Left ventricle myocardium superior (tissue), 1 donor: ENCODE measurements at places on chromosomes 5 and 9. TPM values are rescaled to one million over a fixed set of nuclear protein-coding genes. Genes with fewer than 3 reads are reported as not detected.

DNA sequence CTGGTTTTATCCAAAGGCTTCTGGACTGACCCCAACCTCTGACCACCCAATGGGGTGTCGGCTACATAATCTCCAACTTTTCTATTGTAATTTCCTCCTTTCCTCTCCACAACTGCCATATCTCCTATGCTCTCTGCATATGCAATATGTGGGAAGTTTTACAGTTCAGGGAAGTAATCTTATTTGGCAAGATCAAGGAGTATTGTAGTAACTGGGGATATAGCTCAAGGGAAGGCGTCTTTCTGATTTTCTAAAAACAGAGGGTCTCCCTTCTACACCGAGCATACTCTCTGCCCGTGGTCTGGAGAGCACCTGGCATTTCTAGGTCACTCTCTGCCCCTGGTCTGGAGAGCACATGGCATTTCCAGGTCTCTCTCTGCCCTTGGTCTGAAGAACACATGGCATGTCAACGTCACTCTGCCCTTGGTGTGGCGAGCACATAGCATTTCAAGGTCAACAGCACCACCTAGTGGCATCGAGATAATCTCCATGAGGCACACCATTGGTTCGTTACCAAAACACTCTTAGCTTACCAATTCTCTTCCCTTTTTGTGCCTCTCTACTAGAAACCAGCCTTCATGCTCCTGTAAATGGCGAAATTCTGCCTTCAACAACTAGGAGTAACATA is 616.4 kb upstream of the NUDT12 start:
- no peak for DNase-seq

- DNase-seq, result peak; percentile 21
These were observed 7.8 kb upstream of the RXRA start for GRCh38 chr9:134318481-134318891.

The MCIDAS gene
- not detected for total RNA-seq

GRCh38 chr5:17276445-17276844 is 59.0 kb downstream of the BASP1 start:
- no peak for DNase-seq

The ALDOB gene
- 0.35 TPM for total RNA-seq

The AJM1 gene
- total RNA-seq, result 9.1 TPM

DNA sequence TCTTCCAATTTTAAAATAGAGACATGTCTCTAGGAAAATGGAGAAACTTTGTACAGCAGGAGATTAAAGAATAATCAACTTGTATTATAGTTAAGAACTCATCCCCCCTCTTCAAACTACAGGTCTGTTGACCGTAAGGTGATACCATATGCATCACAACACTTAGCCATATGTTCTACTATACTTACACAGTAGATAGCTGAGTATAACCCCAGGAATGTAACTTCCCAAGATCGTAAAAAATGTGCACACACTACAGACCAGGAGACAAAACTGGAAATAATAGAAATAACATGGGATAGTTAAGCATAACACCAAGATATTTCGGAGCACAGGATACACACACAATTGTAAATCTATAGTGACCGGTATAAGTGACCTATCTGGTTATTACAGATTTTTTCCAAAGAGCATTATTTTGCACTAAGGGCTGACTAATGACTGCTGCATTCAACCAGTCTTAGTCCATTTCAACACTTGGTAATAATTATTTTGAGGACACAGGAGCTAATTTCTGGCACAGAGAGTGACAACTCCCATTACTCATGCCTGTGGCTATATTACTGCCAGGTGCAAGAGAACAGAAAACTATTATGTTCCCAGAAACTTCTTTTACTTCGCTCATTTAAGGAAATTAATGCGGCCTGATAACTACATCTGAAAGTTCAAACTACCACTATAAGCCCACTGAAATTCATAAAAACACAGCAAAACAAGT is 15.4 kb upstream of the ZNF622 start:
- no peak for DNase-seq

The CNTNAP3 gene
- total RNA-seq, result 5.7 TPM

GRCh38 chr9:133842174-133842573 is 104.0 kb upstream of the SARDH start:
- peak; percentile 27 for DNase-seq

GRCh38 chr5:91283899-91284298 is 99.2 kb downstream of the ARRDC3 start:
- no peak for DNase-seq

GRCh38 chr9:36632892-36633291 is 60.2 kb downstream of the MELK start:
- DNase-seq, result no peak

DNA sequence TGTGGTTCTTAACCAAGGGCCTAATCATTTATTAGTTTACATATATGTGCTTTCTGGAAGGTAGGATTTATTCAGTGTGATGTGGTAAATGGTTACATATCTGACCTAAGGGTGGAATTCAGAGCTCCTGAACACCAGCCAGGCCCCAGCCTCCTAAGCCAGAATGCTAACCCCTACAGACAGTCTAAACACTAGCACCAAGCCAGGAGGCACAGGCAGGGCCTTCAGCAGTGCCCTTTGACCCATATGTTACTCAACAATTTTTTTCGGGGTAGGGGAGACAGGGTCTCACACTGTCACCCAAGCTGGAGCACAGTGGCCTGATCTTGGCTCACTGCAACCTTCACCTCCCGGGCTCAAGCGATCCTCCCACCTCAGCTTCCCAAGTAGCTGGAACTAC is 40.3 kb downstream of the PRKACG start:
- DNase-seq, result peak; percentile 50

DNA sequence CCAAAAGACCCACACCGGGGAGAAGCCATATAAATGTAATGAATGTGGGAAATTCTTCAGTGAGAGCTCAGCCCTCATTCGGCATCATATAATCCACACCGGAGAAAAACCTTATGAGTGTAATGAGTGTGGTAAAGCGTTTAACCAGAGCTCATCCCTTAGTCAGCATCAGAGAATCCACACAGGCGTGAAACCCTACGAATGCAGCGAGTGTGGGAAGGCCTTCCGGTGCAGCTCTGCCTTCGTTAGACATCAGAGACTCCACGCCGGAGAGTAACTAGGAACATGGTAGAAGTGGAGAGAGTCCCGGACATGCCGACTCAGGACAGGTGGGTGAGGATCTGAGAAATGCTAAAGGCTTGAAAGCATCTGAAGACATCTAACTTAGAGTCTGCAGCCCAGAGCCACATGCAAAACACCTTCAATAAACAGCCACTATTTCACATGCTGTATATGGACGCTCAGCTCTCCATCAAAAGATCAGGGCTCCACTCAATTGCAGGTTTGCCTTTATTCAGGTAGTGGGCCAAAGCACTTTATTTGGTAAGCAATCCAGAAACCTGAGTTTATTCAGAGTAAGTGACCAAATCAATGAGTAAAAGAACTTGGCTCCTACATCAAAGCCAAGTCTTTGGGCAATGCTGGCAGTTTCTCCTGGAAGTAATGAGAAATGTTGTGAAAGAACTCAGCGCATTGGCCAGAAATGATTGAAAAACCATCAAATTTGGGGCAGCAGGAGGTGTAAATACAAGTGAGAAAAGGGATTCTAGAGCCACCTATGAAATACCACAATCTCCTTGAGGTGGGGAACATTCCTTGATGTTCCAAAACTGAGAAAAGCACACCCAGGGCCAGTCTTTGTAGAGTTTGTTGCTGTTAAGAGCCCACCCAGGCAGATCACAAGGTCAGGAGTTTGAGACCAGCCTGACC is 6.0 kb downstream of the RPL12 start:
- no peak for DNase-seq

GRCh38 chr5:156427315-156427714 is 100.4 kb downstream of the SGCD start:
- DNase-seq, result no peak

GRCh38 chr5:65919773-65920172 is 6.6 kb upstream of the ERBIN start:
- no peak for DNase-seq

- no peak for DNase-seq
These were observed 55.2 kb upstream of the FYB1 start for GRCh38 chr5:39274398-39275085.

GRCh38 chr5:150780187-150780692 is 1.7 kb downstream of the SMIM3 start:
- DNase-seq, result peak; percentile 51

The KCNV2 gene
- not detected for total RNA-seq

The CDKN2B-AS1 gene
- 0.17 TPM for total RNA-seq

The NEURL1B gene
- 32.0 TPM for total RNA-seq

The SLCO6A1 gene
- not detected for total RNA-seq

DNA sequence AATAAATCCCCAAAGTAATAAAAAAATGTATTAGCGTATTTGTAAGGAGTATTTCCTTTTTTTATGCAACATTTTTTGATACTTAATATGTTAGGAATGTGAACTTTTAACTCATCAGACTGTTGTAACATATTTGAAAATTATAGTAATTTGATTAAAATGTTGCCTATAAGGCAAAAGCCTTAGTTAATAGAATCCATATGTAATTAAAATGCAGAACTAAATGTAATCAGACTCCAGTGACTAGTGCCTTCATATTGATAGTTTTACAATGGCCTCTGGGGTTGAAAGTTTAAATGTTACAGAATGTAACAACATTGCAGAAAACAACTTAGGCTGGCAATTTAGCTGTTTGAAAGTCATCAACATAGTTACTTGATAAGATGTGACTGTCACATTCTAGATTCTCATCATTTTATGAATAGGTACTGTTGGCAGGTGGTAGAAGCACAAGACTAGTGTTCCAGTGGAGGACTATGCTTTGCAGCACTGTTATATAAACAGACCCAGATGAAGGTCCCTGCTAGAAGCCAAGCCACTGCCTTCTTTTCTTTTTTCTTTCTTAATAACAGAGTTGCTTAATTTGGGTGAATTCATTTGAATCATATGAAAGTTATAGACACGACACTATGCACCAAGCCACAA is 382.9 kb downstream of the CCDC171 start:
- no peak for DNase-seq

GRCh38 chr5:170783498-170784247 is at the start of gene GABRP:
GABRP (plus strand) TSS chr5:170783725; CDS start chr5:170788616, 4,891 bp downstream.
- no peak for DNase-seq

GRCh38 chr9:136930014-136930413 is 14.5 kb downstream of the FBXW5 start:
- no peak for DNase-seq

The KIF12 gene
- not detected for total RNA-seq

DNA sequence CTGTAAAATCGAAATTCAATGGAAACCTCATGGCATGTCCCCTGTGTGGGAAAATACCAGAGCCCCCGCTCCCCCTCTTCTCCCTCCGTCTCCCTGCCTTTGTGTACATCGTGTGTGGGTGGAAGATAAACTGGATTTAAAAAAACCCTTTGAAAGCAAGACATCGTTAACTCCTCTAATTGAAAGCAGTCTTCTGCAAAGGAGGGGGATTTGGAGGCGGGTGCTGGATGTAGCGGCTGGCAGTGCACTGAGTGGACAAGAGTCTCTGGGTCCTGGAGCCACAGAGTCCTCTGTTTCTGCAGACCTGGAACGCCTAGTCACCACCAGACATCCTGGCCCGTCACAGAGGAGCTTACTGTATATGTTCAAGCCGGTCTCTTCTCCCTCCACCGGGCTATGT is 169.4 kb downstream of the PAPPA start:
- no peak for DNase-seq

The LPCAT1 gene
- 13.4 TPM for total RNA-seq

The ADAMTS6 gene
- total RNA-seq, result 1.4 TPM

DNA sequence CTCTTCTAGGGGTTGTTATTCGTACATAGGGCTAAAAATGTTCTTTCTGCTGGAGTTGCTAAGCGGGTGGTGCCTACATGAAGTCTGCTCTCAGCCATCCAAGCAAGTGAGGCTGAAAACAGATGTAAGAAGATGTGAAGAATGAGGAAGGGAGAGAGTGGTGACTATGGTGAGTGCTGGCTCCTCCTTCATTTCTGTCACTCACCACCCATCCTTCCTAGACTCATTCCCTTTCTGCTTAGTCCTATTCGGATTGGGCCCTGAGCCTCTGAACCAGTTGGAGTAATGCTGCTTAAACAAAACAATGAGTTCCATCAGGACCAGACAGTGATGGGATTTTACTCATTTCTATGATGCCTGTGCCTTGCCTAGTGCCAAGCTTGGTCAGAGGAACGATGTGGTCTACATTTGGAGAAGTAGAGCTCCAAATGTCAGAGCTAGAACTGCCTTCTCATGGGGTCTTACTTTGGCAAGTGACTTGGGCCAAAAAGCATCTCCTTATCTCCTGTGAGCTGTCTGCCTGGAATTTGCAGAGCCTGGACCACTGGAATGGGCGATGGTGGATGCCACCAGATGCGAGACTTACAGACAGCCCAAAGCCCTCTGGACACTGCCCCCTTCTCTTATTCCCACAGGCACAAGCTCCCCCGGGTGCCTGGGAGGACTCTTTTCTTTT is 192.9 kb downstream of the FBXL7 start:
- no peak for DNase-seq

The PAPPA gene
- total RNA-seq, result 1.1 TPM

DNA sequence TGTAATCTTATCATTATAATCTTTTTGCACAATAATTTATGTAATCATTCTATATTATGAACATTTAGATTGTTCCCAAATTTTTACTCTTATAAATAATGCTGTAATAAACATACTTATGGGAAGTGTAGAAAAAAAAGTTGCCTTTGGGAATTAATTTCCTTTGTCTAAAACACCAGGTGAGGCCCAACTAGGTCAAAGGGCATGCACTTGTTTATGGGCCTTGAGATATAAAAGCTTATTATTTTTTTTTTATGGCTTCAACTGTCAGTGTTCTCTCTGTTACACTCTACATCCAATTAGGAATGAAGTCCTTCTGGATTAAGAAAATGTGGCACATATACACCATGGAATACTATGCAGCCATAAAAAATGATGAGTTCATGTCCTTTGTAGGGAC is 6.5 kb upstream of the PRLR start:
- no peak for DNase-seq

The MEIKIN gene
- total RNA-seq, result not detected

The FCN1 gene
- total RNA-seq, result 5.7 TPM

The SLC6A7 gene
- not detected for total RNA-seq

The ZNG1F gene
- total RNA-seq, result 9.4 TPM

The STPG3 gene
- total RNA-seq, result 0.69 TPM

DNA sequence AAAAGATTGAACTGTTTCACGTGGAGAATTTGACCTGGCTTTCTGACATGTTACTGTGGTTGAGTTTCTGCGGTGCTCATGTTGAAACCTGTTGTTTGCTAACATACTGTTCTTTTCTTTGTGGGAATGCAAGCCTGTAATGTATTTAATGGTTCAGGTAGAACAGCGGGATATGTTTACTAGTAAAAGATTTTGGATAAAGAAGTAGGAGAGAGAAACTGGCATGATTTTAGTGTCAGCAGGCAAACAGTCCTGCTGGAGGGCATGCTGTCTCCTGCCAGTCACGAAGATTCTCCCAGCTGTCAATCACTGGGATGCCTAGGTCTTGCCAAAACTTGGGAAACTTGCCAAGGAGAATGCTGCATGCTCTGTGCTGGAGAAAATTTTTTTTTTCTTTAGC is 263.5 kb downstream of the TAF11L14 start:
- DNase-seq, result no peak

DNA sequence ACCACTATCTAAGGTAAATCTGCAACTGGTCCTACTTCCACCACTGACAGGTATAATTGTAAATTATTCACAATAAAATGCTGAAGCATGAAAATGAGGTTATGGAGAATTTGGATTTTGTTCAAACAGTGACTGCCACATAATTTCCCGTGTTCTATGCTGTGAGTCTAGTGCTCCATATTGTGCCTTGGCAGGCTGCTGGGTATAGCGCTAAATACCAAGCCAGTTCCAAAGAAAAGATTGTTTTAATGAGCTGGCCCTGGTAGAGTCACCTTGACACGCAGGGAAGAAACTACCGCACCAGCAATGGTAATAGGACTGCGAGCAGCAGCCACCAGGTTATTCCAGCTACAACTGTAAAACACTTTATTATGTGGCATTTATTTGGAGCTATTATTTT is 30.4 kb downstream of the PSMB7 start:
- DNase-seq, result no peak

GRCh38 chr5:29197631-29198454 is 1995.6 kb upstream of the CDH6 start:
- no peak for DNase-seq
